Ureter (tissue), 1 donor: ENCODE measurements at places on chromosomes 4 and X. TPM values are rescaled to one million over a fixed set of nuclear protein-coding genes. Genes with fewer than 3 reads are reported as not detected.

- no peak for DNase-seq
These were observed 174.1 kb downstream of the RBMX2 start for GRCh38 chrX:130575831-130576389.

DNA sequence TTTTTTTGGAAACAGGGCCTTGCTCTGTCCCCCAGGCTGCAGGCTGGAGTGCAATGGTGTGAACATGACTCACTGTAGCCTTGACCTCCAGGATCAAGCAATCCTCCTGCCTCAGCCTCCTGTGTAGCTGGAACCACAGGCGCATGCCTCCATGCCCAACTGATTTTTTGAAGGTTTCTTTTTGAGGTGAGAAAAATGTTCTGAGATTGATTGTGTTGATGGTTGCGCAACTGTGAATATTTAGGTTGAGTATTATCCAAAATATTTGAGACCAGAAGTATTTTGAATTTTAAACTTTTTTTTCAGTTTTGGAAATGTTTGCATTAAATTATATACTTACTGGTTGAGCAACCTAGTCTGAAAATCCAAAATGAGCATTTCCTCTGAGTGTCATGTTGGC is 2.6 kb upstream of the CCNI start:
- DNase-seq, result no peak

GRCh38 chrX:69813677-69814076 is 197.8 kb downstream of the EDA start:
- DNase-seq, result no peak

- DNase-seq, result no peak
These were observed 87.3 kb downstream of the CFAP299 start for GRCh38 chr4:80422727-80423404.

The TMEM35A gene
- 11.5 TPM for total RNA-seq

GRCh38 chr4:189874591-189874990 is 66.1 kb upstream of the FRG1 start:
- no peak for DNase-seq

The CDKL5 gene
- total RNA-seq, result 42.3 TPM

DNA sequence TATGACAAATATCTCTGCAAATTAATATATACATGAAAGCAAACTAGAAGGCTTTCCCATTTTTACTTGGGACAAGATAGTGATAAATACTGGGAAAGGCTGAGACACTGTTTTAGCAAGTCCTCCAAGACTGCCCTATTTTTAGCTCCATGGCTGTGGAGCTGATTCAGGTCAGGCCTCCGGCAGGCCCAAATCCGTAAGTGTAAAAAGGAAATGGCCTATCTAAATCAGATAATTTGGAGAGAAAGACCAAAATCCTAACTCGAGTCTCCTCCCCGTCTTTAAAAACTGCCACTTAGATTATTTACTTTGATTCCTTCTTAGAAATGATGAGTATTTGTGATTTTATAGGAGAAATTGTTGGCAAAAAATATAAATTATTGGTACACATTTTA is 2.9 kb downstream of the OTUD4 start:
- no peak for DNase-seq

DNA sequence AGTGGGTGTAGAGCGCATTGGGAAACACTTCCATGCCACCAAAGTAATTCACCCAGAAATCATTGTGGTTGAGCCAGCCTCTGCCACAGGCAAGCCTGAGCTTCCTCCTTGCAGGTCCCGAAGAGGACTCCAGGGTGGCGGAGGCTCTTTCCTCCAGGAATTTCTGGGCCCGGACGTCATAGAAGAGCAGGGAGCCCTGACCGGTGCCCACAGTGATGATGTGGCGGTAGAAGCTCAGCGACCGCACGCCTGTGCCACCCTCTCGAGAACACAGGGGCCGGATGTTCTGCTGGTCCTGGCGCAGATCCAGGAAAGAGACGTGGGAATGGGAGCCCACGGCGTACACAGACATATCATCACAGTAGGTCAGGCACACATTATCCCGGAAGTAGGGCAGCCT is 1.3 kb downstream of the DCAF12L1 start:
- no peak for DNase-seq

The GAGE1 gene
- not detected for total RNA-seq

DNA sequence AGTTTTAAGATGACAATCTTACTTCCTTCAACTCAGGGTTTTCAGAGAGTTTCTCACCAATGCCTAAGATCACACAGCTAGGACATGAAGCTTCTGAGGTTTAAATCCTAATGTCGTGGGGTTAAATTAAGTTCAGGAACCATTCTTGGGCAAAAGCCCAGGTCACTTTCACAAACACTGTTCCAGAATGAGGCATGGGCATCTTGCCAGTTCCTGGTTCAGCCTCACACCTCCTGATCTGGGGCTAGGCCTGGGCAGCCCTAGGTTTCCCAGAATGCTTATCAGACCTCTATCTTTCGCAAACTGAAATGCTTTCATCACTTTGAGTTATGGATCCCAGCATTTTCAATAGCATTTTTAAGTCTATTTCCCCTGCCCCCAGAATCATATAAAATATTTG is 224.8 kb upstream of the EDA2R start:
- no peak for DNase-seq

DNA sequence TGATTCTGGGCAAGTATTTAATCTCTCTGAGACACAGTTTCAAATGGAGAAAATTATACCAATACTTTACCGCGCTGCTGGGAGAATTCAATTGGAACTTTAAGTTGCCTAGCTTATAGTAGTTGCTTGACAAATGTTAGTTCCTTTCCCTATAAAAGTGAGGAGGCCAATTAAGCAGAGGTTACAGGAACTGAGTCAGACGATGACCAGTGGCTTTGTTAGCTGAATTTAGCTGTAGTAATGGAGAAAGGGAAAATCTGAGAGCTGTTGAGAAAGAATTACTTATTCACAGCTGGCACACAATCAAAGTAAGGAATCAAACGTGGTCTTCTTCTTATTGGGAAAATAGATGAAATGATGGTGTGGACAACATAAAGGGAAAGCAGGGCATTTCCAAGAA is 29.6 kb downstream of the SMARCA1 start:
- DNase-seq, result no peak

The DMRTC1 gene
- not detected for total RNA-seq

DNA sequence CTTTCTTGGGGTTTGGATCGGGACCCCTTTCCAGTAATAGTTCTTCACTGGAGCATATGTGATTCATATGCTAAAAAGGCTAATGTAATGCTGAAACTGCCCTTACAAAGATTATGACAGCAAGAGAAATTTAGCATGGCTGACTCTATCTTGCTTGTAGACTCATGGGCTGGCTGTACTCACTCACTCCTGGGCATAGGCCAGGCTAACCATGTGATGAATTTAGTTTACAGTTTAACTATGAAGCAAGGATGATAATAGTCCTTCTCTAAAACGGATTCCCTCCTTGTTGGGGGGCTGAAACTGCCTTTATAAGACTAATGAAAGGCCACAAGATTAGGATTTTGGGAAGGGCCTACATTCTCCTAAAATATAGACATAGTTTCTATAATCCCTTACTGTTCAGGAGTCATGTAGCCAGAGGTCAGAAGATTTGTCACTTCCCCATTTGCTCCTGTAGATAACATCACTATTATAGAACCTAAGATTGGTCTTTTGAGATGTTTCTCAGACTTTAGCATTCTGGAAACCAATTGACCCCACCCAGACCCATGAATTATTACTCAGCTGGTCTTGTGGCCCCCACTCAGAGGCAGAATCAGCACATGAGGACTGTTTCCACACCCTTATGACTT is 20.8 kb upstream of the CEP135 start:
- DNase-seq, result no peak
